ENCODE measurements at places on chromosomes 13 and 19.

GRCh38 chr13:46352805-46353204 is 34.2 kb downstream of the RUBCNL start:
- no peak for DNase-seq

GRCh38 chr13:102028206-102028605 is 373.6 kb downstream of the FGF14 start:
- no peak for DNase-seq

- DNase-seq = no peak
Observed at GRCh38 chr19:54339646-54340358, 840 bp upstream of the LILRA4 start.

DNA sequence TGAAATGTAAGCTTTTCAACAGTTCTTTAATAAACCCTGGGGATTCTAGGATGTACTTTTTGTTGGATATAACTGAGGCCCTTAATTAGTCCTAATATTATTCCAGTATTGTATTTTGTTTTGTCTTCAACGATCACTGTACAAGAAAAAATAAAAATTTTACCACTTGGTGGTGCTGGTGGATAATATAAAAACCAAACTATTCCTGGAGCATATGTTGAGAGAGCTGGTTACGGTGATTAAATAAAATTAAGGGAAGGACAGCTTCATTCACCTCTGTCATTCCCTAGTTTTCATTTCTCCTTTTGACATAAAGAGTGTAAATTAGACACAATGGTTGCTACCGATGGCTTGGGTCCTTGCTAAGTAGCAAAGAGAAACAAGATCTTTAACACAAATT is 598.6 kb upstream of the PCDH20 start:
- peak; percentile 74 for DNase-seq

DNA sequence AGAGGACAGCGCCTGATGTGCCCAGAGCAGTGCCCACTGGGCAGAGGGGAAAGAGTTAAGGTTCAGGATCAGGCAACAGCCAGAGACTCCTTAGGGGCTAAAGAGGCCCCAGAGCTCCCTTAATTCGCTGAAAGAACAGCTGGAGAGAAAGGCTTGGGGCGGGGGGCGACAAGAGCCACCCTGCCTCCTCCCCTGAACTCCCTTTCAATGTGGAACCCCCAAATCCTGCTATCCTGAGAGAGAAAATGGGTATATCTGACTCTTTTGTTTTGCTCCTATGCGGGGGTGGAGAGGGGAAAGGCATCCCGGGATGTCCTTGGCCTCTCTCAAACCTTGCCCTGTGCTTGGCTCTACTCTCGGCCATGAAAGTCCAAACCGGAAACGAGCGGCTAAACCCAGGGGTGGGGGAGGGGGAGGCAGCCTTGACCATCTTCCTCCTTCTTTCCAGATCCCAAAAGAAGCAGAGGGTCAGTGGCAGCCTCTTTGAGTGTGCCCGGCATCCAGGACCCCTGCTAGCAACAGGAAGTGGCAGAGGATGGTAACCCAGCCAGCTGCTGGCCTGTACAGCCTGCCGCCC is 4.7 kb downstream of the PRKACA start:
- no peak for DNase-seq

- DNase-seq = peak; percentile 62
Observed at GRCh38 chr13:112103260-112103838, 36.4 kb downstream of the SOX1 start.

DNA sequence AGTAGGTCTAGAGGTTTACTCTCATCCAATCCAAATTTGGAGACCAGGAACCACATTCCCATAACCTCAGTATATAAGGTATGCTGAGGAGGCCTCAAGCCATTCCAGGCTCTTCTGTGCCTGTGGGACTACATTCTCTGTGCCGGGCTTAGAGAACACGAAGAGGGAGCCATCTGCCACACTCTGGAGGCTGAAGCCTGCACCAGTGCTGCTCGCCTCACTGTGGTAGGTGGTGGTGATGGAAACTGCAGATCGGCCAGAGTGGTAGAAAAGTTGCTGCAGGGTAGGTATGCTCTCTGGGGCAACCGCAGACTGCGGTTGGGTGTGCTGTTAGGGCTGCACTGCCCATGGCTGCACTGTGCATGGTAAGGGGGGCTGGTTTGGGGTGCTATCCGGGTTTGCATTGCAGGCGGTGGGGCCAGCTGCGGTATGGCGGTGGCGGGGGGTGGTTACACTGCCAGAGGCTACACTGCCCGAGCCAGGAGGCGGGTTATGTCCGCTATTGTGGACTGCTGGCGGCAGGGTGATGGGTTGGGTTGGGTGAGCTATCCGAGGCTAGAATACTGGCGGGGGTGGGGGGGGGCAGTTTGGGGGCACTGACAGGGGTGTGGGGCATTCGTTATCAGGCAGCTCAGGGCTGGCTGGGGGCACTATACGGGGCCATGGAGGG is 145.0 kb downstream of the TNFRSF19 start:
- no peak for DNase-seq

DNA sequence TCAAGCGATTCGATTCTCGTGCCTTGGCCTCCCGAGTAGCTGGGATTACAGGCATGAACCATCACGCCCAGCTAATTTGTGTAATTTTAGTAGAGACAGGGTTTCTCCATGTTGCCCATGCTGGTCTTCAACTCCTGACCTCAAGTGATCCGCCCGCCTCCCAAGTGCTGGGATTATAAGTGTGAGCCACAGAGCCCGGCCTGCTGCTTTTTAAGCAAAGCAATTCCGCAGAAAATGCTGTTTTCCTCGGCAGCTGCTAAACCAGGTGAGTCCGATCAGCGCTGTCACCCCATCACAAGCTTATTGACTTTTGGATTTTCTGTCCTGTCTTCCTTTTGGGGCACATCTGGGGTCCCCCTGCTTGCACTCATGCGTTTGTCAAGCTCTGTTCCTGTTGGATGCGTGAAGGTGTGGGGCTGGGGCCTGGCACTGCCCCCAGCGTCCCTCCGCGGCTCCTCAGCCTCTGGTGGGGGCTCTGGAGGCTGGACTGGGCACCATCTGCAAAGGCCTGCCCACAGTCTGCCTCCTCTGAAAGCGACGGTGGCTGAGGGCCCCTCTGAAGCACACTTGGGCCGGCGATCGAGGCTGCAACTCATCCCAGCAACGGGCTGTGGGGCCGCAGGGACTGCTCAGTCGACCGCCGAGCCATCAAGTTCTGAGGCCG is 25.7 kb downstream of the CEBPG start:
- DNase-seq = no peak

GRCh38 chr13:26019251-26019650 is 32.6 kb downstream of the SHISA2 start:
- no peak for DNase-seq
